ENCODE measurements at places on chromosomes 11 and 22.

DNA sequence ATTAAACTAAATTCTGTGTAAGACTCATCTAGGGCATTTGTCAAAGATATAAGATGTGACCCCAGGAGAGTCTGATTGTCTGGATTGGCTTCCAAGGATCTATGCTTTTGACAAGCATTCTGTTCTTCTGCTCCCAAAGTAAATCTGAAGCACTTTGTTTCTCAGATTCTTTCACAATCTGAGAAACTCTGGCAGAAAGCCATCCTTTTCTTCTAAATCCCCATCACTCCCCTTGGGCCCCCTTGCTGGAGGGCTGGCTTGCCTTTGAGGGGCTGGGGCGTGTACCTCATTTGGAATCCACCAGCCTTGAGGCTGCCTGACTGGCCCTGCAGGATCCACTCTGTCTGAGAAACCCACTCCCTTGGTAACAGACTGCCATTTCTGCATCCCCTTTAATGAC, 173.5 kb upstream of the CTSC start:
- no peak for DNase-seq

GRCh38 chr22:50567721-50568252, 5.1 kb upstream of the SYCE3 start:
- DNase-seq, result no peak

DNA sequence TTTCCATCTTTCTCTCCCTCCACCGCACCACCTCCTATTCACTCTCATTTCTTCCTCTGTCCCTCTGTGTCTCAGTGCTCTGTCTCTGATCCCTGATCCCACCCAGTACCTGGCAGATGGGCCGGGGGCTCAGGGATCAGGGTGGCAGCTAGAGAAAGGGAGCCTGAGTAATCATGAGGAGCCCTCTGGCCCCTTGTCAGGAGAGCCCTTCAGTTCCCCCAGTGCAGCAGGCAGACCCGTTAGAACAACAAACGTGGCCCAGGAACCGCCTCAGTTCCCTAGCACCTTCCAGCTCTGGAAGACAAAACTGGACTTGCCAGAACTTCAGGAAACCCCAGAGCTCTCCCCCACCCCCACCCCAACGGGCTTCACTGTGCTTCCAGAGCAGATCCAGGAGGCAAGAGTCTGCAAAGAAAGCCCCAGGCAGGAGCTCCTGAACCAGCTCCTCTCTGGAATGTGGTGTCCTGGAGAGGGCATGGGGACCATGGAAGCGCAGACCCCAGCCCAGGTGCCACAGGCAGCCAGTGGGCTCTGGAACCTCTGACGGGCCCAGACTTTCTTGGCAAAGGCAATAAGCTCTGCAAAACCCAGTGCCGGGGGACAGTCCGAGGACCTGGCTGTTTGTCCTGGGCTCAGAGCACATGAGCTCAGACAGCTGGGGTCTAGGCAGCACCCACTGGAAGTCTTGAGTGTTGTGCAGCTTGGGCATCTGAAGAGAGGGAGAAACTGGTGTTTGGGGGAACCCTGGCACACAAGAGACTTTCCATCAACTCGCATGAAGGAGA, 43.2 kb downstream of the LMO1 start:
- DNase-seq, result no peak

DNA sequence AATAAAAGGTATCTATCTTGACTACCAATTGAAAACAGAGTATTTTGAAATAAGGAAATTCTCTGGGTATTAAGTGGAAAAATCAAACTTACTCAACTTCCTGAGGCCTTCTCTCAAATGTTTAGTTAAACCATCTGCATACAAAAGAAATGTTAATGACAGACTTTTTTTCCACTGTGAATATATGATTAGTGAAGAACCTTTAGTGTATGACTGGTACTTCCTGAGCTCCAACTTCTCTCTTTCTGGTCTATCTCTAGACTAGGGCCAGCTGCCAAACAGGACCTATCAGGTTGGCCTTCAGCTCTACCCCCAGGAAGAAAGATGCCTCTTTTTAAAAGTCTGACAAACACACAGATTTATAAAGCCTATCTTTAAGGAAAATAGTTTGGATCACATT, 68.8 kb upstream of the SCUBE2 start:
- no peak for DNase-seq

DNA sequence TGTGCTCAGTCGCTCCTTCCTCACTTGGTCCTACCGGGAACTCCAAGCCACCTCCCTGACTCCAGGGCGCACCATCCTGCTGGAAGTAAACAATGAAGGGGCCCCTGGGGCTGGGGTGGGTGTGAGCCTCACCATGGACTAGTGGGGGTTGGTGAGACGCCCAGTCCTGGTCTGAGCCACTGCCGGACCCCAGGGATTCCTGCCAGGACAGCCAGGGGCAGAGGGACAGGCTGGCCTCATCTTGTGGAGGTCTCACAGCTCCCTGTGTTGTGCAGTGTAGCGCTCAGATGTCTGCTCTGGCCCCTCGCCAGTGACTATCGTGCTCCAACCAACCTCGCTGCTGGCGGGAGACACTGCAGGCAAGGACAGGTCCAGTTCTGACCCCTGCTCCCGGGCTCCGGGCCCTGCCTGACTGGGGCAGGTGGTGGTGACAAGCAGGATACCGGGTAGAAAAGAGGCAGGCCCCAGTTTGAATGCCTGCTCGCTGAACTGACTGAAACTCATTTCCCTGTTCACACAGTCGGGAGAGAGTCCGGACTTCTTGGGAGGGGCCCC, 1021.4 kb downstream of the BRD1 start:
- no peak for DNase-seq

GRCh38 chr11:21412652-21413383, 743.4 kb downstream of the NELL1 start:
- no peak for DNase-seq

DNA sequence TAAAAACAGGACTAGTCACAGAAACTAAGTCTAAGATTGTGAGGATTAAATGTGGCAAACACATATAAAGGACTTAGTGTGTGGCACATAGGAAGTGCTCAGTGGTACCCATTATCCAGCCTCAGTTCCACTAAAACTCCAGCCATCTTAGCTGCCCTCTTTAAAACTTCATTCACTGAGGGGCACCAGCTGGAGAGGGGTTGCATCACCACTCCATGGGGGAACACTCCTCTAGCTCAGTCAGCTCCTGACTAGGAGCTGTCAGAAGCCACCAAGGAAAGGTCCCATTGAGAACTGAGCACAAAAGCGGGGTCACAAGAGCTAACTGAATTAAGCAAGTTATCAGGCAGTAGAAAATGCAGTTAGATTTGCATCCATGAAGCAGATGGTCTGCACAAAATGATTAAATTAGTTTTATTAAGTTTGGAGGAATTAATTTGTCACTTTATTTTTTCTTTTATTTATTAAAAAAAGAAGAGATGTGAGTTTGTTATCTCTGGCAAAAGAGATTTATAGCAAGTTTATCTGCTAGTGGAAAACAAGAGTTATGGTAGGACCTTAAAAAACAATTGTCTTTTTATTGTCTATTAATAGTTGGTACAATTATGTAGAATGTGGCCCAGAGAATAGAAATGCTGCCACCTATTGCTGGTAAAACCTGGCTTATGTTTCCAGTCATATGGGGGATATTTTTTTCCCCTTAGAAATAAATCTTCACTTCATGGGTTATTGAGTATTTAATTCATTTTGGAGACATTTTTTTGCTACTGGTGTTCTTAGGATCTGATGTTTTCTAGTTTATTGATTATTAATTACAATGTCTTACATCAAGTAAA, 95.7 kb downstream of the NAV2 start:
- no peak for DNase-seq

GRCh38 chr11:18958221-18958910, 19.2 kb upstream of the MRGPRX1 start:
- DNase-seq, result no peak

- DNase-seq, result no peak
Measured at GRCh38 chr11:46265764-46266163, 11.7 kb upstream of the CREB3L1 start.

- DNase-seq, result no peak
Measured at GRCh38 chr11:122882189-122882856, at the start of gene JHY. Gene JHY, plus strand, starts transcription at chr11:122882759. Its CDS starts 3,091 bp downstream, at chr11:122885850.

- DNase-seq, result no peak
Measured at GRCh38 chr22:36413022-36413775, 25.4 kb upstream of the MYH9 start.

DNA sequence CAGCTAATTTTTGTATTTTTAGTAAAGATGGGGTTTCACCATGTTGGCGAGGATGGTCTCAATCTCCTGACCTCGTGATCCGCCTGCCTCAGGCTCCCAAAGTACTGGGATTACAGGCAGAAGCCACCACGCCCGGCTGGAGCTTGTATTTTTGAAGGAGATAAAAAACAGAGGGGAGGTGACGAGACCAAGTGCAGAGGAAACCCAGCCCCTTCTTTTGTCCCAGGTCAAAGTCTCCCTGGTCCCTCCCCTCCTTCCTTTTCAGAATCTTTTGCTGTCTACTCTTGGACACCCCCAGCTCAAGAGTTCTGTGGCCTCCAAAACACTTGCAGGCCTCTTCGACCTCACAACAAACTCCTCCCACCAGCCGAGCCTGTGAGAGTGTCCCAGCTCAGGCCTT, 12.2 kb upstream of the TMEM184B start:
- no peak for DNase-seq

DNA sequence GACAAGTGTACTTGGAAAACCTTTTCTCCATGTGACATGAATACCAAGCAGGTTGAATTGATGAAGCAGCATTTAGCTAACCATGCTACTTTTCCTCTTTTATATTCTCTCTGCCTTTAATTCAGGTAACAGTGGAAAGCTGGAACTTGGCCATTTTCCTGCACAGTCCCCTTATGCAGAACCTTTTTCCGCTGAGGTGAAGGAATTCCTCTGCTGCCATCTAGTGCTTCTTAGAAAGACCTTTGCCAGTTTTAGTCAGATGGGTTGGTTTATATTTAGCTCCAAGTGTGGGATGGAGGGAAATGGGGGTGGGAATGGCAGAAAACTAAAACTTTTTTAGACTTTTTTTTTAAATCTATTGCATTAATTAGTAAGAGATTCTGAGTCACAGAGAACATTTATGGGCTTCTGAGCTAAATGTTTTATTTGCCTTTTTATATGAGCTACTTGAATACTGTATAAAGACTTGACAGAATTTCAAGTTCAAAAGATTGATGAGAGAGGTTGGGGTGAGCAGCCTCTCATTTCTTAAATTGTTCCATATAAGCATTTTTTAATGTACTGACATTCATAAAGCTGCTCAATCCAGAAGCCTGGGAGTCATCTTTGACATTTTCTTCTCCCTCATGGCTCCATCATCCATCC, 153.9 kb upstream of the ZC3H12C start:
- no peak for DNase-seq

DNA sequence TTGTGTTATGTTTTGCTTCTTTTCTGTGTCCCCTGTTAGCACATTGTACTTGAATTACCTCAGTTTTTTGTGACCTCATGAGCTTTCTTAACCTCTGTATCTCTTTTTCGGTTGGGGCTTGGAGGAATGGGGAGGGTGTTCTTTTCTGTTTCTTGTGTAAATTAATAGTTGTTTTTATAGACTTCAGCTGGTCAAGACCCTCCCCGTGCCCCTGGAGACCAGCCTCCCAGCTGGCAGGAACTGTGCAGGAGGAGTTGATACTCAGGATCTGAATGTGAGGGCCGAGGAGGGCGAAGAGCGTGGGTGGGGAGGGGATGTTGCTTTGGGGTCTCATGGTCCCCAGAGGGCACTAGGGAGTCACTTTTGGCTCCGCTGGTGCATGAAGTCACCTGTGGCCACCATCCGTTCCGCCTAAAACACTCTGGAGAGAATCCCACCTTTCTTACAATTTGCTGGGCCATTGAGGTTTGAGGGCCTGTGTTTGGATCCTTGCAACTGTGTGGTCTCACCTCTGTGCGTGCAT, 44.3 kb upstream of the NNMT start:
- no peak for DNase-seq

DNA sequence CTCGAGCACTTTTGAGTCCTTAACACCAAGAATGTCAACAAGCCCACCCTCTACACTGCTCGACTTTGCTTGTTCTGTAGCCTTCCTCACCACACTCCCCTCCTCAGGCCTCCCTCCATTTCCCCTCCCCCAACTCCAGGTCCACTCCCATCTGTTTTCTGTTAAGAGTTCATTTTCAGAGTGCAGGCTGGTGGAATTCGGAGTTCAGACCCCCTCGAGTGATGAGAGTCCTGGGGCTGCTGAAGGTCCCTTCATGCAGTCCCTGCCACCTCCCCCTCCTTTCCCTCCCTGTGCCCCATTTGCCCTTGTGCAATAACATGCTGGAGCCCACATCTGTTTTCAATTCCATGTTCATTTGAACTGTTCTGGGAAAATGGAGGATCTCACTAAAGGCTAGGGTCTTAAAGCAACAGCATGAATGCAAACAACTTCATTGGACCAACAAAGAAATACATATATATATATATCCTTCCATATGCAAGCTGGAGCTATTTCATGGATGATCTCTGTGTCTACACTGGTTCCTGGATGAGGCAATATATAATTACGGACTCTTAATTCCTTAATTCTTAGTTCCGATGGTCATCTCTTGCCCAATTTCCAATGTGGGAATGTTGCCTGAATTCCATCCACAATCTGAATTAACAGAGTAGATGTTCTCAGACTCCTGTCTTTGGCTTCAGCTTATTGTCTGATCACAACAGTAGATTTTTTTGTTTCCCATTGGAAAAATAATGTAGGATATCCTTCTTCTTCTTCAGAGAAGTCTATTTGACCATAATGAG, 340.4 kb downstream of the ETS1 start:
- no peak for DNase-seq

DNA sequence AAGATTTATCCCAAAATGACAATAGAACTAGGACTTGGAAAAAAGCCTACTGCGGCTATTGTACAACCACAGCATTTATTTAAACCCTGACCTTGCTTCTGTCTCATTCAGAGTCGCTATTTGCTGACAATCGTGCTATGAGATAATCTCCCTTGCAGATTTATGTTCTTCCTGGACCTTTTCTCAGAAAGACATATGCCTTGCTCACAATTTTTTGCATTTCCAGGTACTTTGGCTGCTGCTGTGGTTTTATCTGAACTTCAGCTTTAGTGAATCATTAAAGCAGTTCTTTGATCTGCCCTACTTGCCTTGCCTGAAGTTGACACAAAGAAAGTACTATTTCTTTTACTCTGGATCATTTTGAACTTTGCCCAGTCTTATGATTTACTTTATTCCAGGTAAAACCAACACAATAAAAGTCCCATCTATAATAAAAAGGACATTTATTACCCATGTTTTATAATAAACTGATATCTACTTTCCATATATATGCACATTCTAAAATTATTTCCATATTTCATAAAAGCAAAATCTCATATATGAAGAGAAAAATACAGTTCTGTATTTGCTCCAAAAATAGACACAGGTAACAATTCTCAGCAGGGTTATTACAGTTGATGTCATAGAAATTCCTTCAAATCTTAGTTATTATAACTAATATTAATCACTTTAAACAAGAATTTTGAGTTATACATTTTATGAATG, 63.4 kb upstream of the CARD18 start:
- DNase-seq, result no peak

GRCh38 chr11:85934596-85935169, 79.5 kb downstream of the CCDC83 start:
- DNase-seq, result no peak
